ENCODE measurements at places on chromosomes 2 and 18.

GRCh38 chr2:1804865-1805264, 60.5 kb upstream of the PXDN start:
- DNase-seq = no peak

DNA sequence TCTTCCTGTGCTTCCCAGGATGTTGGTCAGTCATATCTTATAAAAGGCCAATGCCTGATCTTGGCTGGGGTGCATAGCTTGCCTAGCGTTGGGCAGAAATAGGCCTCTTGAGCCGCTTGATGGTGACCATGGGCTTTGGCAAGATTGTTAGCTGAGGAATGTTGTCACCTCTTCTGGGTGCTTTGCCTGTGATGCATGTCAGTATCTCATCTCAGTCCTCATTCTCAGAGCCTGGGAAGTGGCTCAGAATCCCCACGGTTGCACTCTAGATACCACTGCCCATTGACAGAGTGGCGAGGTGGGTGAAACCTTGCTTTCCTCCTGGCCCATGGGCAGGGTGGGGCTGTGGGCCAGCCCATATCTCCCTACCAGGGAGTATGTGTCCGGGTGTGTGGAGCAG, 79.2 kb upstream of the MGAT5 start:
- DNase-seq = no peak

GRCh38 chr2:151020411-151020810, 241.3 kb downstream of the RBM43 start:
- DNase-seq = no peak

DNA sequence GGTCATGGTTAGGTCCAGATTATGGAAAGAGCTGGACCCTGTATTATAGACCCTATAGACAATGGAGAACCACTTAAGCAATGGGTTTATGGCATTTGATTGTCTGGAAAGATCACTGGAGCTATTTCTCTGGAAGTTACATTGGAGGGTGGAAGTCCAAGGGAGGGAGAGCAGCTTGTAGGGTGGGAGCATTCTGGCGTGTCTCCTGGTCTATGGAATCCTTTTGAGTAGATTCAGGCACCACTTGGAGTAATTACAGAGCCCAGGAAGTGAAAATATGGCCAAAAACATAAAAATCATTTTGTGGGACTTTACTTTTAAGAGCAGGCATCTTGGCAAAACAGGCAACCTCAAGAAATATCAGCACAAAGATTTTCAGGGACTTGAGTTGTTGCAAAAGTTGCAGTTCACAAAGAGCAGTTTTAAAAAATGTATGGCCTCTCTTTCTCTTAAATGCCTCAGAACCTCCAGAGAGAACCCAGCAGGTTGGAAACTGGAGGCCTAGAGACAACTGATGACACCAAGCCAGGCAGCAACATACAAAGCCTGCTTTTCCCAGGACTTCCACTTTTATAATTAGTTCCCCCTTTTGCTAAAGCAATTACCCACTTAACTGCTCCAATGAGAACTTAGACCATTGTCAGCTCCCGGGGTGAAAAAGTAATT, 331.0 kb downstream of the MYCN start:
- no peak for DNase-seq

DNA sequence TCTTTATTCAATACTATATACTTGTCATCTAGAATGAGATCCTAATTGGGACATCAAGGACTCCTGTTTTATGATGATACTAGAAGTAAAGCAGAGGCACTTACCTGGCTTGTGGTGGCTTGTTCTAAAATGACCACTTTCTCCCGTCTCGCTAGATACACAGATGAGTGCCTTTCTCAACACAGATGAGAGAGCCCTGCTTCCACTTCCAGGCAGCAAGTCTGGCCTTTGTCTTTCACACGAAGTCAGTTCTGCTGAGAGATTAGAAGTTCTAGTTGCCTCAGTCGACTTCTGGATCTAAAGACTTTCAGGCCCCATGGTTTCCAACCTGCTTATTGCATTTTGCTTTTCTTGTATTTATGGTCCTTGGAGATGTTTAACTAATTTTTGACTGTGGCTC, 70.3 kb downstream of the PPP1R1C start:
- no peak for DNase-seq
